ENCODE measurements at places on chromosomes 5 and 9.

- DNase-seq = no peak
Measured at GRCh38 chr5:132176521-132176945, 51.1 kb downstream of the P4HA2 start.

DNA sequence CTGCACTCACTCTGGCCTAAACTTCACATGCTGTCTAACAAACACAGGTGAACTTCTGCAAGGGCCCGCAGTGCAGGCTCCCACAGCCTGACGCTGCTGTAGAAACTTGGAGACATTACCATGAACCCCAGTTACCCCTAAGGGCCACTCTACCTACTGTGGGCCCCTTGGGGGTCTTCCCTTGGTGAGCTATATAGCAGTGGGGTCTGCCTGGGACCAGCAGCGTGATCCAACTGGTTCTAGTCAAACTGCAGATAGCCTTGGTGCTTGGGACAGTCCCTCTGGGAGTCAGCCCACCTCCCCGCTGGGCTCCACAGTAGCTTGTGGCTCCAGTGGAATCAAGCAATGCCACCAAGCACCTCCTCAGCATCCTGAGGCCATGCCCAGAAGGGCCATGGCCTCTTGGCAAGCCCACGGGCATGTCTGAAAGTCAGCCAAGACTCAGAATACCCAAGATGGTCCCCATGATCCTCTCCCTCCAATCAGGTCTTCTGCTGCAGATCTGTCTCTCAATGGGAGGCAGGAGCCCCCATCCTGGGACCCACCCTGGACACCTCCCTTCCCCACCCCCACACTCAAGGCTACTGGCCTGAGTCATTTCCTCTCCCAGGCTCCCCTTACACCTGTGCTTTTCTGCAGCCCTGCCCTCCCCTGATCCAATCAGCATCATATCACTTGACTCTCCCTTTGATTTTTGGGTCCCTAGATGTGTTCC lies 230.0 kb upstream of the IRX1 start:
- DNase-seq = no peak

DNA sequence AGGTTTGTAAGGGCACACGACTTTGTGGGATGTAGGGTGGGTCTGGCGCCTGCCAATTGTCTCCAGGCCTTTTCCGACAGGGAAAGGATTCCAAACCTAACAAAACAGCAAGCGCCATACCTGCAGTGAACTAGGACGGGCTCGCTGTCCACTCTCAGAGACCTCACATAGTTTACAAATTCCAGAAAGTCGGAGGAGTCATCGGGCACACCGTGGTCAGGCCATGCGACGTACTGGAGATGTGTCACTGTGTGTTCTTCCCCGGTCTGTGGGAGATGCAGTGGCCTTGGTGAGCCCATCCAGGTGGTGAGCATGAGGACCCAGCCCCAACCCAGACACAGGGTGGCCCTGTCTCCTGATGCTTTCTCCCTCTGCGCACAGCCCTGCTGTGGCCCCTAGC lies 61.3 kb upstream of the EPB41L4B start:
- no peak for DNase-seq

DNA sequence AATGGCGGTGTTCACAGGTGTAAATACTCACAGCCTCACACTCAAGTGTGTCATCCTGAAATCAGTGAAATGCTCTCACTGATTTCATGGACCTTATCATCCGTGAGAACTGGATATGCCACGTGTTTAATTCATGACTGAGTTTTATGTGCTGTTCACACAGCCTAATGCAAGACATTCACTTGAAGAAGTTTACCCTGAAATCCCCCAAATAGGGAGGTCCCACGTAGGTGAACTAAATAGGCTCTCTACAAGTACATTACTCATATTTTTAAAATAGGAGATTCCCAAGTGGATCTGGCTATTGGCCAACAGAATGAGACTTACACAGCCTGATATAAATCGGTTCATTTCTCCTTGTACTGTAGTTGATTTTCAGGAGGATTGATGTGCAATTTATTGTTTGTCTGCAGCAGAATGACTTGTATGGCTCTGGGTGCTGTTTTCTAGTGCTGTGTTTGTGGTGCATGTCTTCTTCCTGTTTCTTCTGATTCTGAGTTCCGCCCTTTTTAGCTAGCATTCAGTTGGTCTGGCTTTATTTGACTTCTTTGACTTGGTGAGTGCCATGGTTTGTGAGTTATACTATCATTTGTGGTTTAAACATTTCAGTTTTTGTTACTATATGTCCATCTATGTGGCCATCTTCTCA lies 25.1 kb downstream of the TRIO start:
- no peak for DNase-seq

DNA sequence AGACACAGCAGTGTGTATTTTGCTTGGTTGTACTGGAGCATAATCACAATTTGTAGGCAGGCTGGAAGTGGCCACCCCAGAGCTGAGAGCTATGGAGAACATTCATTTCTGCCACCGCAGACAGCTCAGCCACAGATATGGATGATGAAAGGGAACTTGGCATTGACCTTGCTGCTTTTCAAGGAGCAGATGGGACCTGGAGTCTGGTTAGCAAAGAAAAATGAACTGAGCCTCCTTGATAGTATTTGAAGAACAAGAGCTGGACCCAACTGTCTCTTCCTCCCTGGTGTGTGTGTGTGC lies 395.2 kb upstream of the ZNF462 start:
- DNase-seq = no peak

GRCh38 chr5:78757269-78758053 lies 108.9 kb upstream of the LHFPL2 start:
- no peak for DNase-seq

GRCh38 chr9:73869264-73869663 lies 627.9 kb upstream of the RORB start:
- no peak for DNase-seq

Measured in right forelimb (tissue), 1 donor.